ENCODE measurements at places on chromosomes 2 and 18.

- H3K4me3 ChIP-seq = peak within 1 kb of the TSS; percentile 33
- no peak within 1 kb of the TSS for H3K27ac ChIP-seq
- no peaks in the 10 kb centered on the region for H3K27me3 ChIP-seq
- peaks cover 3% of the 10 kb centered on the region for H3K4me1 ChIP-seq
- DNase-seq = no peak
These were observed at the start of gene TMEM37 for GRCh38 chr2:119431155-119431975. TSS of gene TMEM37 (plus strand) at chr2:119431854. CDS start at chr2:119431904, 50 bp downstream.

GRCh38 chr2:151264157-151264825 lies 2.6 kb upstream of the RBM43 start:
- peaks cover 12% of the 10 kb centered on the region for H3K4me1 ChIP-seq
- H3K4me3 ChIP-seq = no peak overlapping the region
- H3K27me3 ChIP-seq = no peaks in the 10 kb centered on the region
- H3K27ac ChIP-seq = no peak overlapping the region
- DNase-seq = no peak

GRCh38 chr2:188596054-188596453 lies 304.4 kb downstream of the GULP1 start:
- no peak overlapping the region for H3K4me3 ChIP-seq
- H3K27ac ChIP-seq = no peak overlapping the region
- DNase-seq = no peak
- H3K27me3 ChIP-seq = no peaks in the 10 kb centered on the region
- H3K4me1 ChIP-seq = no peaks in the 10 kb centered on the region
- H3K36me3 ChIP-seq = no peaks in the 10 kb centered on the region

- no peak for DNase-seq
- no peaks in the 10 kb centered on the region for H3K27me3 ChIP-seq
- H3K36me3 ChIP-seq = no peaks in the 10 kb centered on the region
- no peaks in the 10 kb centered on the region for H3K4me1 ChIP-seq
- no peak overlapping the region for H3K27ac ChIP-seq
These were observed 8.2 kb upstream of the RNU2-63P start for GRCh38 chr2:88024509-88024908.

DNA sequence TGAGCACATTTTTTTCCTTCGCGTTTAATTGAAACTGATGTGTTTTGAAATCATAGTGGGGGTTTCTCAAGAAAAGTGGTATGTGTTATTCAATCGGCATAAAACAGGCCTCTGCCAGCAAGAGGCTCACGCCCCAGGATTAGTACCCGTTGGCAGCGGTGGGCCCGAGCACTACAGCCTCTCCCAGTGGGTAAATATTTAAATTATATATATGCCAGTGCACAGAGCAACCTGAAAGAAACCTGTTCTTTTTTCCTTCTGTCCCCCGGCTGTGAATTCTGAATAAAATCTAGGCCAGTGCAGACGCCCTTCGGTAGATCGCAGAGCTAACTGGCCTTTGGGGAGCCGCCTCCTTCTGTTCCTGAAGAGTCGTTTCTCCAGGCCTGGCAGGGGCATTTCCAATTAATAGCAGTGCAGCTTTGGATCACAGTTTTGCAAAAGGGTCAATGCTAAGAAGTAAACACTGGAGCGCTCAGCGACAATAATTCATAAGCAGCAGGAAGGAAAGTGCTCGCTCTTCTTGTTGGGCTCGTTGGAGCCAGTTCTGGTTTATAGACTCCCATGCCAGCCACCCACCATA lies 202.8 kb upstream of the SALL3 start:
- H3K4me3 ChIP-seq = no peak overlapping the region
- no peak overlapping the region for H3K27ac ChIP-seq

DNA sequence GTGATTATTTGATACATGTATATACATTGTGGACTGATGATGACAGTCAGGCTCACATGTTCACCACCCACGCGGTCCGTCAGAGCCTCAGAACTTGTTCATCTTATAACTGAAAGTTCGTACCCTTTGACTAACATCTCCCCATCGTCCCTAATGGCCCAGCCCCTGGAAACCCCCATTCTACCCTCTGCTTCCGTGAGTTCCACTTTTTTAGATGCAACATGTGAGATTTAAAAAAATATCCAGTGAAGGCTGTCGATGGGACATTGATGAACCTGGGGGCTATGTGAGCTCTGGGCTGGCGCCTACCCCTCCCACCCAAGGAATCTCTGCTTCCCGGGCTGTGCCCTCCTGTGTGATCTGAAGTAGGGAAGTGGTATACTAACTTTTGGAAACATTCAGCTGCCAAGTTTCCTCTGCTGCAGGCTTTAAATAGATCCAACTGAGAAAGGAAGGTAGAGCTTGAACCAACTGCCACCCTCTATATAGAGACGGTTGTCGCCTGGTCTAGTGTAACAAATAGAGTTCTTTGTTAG lies 163.8 kb downstream of the FAM210A start:
- H3K4me3 ChIP-seq = no peak overlapping the region
- H3K36me3 ChIP-seq = no peaks in the 10 kb centered on the region
- H3K27ac ChIP-seq = no peak overlapping the region
- H3K4me1 ChIP-seq = no peaks in the 10 kb centered on the region
- DNase-seq = no peak

- peaks cover 6% of the 10 kb centered on the region for H3K4me1 ChIP-seq
- H3K36me3 ChIP-seq = no peaks in the 10 kb centered on the region
- no peak overlapping the region for H3K4me3 ChIP-seq
- no peak for DNase-seq
- no peak overlapping the region for H3K27ac ChIP-seq
- H3K27me3 ChIP-seq = no peaks in the 10 kb centered on the region
These were observed 350.3 kb upstream of the CDH20 start for GRCh38 chr18:60982928-60983327.

DNA sequence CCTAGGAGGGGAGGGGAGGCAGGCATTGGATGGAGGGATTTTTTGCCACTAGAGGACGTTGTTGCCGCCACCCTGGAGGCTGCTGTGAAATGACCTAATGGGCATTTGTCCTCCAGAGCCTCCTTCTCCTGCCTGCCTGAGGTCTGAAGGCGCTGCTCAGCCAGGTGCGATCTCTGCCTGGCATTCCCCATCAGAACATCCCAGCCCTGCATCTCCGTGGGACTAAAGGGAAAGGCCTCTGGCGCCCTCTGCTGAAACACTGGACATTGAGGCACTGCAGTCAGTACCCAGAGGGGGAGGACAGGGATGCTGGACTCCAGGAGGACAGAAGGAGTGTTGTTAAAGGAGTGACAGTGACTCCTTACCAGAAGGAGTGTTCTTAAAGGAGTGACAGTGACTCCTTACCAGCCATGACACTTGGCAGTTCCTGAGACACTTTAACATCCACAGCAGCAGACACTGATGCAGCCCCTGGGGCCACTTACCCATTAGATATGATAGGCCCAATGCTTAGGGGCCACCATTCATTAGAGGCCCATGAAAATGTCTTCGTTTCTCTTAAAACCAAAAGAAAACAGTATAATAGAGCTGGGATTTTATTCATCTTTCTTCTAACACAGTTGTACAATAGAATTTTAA lies 17.0 kb downstream of the THNSL2 start:
- H3K36me3 ChIP-seq = no peaks in the 10 kb centered on the region
- no peaks in the 10 kb centered on the region for H3K27me3 ChIP-seq
- no peak overlapping the region for H3K4me3 ChIP-seq

DNA sequence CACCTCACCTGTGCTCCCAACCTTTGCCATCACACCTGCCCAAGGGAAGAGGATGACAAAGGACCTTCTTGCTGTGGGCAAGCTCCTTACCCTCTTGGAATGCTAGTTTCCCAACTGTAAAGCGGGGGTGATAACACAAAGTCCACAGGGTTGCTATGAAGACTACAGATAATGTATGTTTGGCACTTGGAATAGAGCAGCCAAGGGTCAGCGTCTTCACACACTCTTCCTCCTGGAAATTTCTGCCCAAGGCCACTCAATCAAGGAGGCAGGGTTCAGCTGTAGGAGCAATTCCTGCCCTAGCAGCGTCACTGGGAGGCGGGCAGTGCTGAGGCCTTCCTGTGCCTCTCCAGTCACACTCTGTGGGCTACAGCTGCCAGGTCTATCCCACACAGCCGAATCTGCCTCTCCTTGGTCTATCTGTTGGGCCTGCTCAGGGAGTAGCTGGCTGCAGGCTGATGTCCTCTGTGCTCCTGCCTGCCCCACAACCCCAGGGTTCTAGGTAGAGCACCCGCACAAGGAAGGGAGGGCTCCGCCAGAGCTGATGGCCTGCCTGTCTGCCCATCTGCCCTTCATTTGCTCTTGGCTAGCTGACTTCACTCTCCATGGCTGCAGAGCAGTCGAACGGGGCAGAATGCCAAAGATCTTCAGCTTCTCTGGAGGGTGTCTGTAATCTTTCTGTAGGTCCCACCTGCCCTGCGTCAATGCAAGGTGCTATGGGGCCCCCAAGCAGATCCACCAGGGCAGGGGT lies 91.9 kb downstream of the MRO start:
- DNase-seq = no peak
- H3K27ac ChIP-seq = no peak overlapping the region
- no peaks in the 10 kb centered on the region for H3K4me1 ChIP-seq

DNA sequence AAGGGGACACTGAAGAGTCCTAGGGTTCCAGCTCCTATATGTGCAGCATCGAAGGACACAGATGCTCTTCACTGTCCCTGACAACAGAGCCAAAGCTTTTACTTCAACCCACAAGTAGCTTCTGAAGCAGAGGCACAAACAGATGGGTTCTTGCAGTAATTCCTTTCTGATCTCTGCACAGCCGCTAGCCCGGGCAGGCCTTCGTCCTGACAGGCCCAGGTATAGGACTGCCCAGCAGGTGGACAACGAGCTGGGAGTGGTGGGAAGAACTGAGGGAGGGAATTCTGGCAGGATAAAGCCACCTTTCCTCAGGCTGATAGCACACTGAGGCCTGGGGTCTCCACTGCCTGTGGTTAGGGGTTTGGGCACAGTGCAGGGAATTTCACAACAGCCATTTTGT lies 94.8 kb downstream of the RHOB start:
- peaks cover 5% of the 10 kb centered on the region for H3K4me1 ChIP-seq
- DNase-seq = no peak
- no peaks in the 10 kb centered on the region for H3K36me3 ChIP-seq
- no peak overlapping the region for H3K27ac ChIP-seq
- no peaks in the 10 kb centered on the region for H3K27me3 ChIP-seq

- H3K4me3 ChIP-seq = no peak overlapping the region
- H3K27ac ChIP-seq = no peak overlapping the region
- H3K4me1 ChIP-seq = no peaks in the 10 kb centered on the region
- H3K36me3 ChIP-seq = no peaks in the 10 kb centered on the region
- DNase-seq = no peak
These were observed 28.5 kb upstream of the DARS1 start for GRCh38 chr2:136013955-136014354.

GRCh38 chr2:68824831-68825230 lies 46.4 kb downstream of the BMP10 start:
- no peaks in the 10 kb centered on the region for H3K36me3 ChIP-seq
- H3K27me3 ChIP-seq = no peaks in the 10 kb centered on the region

DNA sequence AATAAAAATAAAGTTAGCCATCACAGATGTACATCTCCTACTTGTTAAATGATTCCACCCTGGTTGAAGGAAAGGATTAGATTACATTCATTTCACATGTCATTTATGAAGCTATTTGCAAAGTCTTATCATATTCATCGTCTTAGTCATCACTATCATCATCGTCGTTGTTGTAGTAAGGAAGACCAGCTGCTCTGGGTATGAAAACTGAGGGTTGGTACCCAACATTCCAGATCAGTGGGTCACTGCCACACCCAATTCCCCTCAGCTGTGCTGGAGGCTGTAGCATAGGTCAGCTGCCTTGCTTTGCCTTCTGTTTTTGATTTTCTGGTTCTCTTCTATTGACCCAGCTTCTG lies 20.9 kb upstream of the CCBE1 start:
- peak; percentile 74 for DNase-seq
- H3K36me3 ChIP-seq = no peaks in the 10 kb centered on the region

Data from RWPE2 (cell line).